ENCODE measurements at places on chromosomes 12 and 14.

DNA sequence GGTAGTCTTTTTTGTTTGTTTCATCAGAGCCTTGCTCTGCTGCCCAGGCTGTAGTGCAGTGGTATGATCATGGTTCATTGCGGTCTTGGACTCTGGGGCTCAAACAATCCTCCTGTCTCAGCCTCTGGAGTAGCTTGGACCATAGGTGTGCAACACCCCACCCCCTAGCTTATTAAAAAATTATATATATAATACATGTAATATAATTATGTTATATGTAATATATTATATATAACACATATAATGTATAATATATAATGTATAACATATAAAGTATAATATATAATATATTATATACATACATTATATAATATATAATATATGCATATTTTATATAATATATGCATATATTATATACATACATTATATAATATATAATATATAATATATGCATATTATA lies 21.8 kb downstream of the LHX5 start:
- DNase-seq, result no peak

- DNase-seq, result no peak
Observed at GRCh38 chr12:93673084-93673483, 4.1 kb upstream of the CRADD start.

DNA sequence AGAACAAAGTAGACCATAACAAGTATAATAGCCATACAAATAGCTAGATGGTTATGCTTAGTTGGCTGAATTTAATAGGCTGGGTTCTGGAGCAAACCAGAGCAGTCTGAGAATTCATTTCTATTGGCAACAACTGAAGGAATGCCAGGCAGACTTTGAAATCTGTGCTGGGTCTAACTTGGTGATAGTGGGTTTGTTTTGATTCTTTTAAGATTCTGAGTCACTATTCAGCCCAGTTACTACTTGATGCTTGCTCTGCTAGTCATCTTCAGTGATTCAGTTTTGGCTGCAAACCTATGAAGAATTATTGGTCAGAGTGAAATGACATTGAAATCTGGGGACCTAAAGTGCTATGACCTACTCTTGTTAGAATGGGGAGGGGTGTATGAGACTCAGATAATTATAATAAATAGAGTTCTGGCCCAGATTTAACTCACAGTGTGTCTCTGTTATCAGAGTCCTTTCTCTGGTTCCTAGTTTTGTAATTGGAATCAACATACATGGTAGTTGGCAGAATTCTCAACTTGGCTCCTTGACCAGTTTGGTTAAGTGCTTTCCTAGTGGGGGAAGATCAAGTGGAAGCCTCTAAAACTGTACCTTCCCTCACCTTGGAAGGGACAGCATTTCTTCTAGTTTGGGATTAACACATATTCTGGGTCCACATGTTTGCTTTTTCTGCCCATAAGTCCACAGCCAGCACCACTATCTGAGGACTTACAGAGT lies 43.5 kb downstream of the MNAT1 start:
- DNase-seq, result no peak

DNA sequence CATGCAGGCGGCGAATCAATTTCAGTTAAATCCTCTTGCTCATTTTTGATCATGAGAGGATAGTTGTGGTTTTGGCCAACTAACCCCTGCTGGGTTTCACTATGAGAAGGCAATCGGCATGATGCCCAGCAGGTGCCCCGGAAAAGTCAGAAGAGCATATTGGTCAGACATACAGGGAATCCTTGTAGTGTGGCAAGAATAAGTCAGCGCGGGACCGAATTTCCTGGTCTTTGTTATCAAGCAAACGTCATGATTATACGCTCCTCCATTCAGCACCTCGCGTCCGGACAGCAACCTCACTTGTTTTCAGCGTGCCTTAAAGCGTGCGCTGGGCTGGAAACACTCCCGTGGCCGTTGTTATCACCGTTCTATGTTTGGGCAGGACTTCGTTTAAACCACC lies 1.8 kb downstream of the TBC1D30 start:
- DNase-seq, result peak; percentile 86

DNA sequence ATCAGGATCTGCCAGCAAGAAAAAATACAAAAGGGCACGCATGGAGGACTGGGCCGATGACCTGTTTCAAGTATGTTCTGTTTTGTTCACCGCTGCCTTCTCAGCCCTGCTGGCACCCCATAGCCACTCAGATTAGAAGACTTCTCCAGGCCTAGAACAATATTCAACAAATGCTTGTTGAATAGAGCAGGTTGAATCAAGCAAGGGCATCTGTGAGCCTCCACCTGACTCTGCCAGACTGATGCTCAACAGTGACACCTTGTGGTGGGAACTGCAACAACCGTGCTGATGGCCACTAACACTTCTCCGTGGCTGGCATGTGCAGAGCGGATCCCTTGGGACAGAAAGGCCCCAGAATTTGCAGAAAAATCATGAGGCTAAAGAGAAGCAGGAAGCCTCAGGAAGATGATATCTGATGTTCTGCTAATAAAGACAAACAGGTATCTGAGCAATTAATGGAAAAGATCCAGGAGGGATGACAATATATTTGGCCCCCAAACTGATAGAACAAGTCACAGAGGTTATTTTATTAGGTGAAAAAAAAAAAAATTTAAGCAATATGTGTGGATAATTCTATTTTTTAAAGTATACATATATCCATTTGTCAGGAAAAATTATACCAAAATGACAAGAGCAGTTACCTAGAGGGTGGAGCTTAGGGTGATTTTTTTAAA lies 114.3 kb downstream of the KSR2 start:
- peak; percentile 92 for DNase-seq

DNA sequence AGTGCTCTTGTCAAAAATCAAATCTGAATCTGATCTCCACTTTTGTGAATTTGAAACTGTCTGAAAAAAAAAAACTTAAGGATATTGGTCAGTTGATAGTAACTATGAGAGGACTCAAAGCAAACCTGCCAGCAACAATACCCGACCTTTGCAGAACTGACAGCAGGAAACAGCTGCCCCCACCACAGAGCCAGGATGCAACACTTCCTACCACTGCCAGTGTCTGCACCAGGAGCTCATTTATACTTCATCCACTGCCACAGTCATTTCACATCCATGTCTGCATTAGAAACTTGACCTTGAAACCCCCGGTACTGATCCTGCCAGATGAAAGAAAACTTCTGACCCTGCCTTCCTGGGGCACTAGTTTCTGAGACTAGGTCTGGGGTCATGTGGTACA lies 27.4 kb upstream of the RXYLT1 start:
- DNase-seq, result no peak

DNA sequence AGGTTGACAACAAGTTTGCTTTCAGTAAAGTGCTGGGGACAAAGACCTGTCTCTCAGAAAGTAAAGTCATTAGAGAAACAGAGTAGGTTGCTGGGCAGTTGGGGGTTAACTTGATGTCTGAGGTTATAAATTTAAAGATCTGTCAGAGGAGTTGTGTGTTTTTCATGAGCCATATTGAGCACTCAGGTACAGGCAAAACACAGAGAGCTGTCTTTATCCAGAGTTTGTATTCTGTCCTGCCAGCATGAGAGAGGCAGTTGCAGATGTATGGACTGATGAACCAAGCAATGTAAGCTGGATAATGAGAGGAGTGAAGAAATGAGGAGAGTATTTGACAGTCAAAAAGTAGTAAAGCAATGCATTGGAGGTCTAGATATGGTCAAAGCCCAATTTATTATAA lies 156.7 kb downstream of the SLC41A2 start:
- DNase-seq, result no peak

GRCh38 chr12:70598467-70599193 lies 38.6 kb downstream of the PTPRB start:
- DNase-seq, result no peak

DNA sequence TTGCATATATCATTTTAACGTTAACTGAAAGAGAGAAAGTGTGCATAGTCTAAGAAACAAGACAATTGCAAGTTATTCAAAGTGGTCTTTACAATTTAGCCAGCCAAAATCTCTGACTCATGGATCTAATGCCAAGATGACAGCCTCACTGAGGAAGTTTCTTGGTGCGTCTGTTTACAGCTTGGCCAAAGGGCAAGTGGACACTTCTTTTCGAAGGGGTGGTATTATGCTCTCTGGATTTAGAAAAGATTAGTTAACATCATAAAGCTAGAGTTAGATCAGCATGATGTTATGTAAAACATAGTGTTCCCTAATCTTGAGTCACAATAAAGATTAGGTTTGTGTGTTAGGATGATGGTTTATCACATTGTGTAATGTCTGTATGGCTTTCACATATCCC lies 51.5 kb upstream of the SLC2A13 start:
- no peak for DNase-seq

DNA sequence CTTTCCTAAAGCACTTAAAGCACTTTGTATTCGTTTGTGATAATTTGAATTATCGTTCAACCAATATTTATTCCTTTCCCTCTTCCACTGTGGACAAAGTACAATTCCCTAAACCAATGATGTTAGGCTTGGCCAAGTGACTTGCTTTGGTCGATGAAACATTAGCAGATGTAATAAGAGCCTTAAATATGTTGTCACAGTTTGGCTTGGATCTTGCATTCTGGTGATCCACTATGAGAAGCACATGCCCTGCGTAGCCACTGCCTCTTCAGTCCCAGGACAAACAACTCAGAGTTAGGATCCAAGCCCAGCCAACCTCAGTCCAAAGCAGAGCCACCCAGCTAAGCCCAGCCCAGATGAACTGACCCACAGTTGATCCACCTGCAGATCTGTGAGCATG lies 8.4 kb upstream of the C12orf75 start:
- DNase-seq, result no peak

DNA sequence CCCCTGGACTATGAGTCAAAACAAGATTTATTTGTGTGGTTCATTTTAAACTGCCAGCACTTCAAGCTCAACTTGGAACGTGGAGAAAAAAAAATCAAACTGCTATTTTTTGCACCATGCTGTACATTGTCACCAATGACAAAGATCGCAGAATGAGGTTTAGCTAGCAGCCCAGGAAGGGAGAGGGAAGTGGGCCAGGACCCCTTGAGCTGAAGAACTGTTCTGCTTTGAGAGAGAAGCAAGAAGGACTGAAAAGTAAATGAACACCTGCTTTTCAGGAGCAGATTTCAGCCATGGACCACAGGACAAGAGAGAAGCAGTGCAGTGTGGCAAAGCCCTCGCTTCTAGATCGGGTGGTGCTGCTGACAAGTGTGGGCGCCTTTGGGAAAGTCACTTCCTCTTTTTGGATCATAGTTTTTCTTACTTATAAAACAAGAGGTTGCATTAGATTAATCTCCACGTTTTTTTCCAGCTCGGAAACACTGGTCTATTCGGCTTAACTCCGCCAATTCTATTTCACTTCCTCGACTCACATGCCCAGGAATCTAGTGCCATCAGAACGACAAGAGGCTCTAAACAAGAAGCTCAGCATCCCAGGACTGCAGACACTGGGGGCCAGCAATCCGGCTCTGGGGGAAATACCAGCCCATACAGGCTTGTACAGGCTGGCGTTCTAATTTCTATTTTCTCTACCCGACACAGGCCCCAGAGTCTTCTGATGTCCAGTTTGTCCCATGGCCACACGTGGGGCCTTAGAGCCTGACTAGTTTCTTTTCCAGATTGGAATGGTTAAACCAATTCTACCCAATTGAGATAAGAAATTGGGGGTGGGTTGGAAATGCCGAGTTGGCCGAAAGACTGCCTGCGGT lies 129.9 kb downstream of the CRACR2A start:
- DNase-seq, result no peak

DNA sequence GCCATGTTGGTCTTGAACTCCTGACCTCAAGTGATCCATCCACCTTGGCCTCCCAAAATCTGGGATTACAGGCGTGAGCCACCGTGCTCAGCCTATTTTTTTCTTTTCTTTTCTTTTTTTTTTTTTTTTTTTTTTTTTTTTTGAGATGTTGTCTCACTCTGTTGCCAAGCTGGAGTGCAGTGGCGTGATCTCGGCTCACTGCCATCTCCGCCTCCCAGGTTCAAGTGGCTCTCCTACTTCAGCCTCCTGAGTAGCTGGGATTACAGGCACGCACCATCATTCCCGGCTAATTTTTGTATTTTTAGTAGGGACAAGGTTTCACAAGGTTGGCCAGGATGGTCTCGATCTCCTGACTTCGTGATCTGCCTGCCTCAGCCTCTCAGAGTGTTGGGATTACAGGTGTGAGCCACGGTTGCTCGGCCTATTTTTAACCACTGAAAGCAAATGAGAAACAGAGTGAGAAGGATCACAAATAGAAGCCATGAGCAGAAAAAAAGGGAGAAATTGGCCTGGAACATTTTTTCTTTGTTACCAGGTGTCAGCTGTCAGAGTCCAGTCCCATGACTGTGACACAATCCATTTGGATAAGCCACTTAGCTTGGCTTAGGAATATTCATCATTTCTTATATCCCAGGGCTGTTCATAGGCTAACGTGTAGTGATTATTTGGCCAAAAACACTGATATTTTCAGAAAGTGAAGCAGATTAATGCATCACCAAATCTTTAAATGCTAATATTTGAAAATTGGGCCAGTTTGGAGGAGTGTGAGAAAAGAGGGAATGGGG lies 7.9 kb upstream of the NFKBIA start:
- no peak for DNase-seq

- no peak for DNase-seq
Observed at GRCh38 chr12:46998811-46999368, 80.5 kb upstream of the PCED1B start.

DNA sequence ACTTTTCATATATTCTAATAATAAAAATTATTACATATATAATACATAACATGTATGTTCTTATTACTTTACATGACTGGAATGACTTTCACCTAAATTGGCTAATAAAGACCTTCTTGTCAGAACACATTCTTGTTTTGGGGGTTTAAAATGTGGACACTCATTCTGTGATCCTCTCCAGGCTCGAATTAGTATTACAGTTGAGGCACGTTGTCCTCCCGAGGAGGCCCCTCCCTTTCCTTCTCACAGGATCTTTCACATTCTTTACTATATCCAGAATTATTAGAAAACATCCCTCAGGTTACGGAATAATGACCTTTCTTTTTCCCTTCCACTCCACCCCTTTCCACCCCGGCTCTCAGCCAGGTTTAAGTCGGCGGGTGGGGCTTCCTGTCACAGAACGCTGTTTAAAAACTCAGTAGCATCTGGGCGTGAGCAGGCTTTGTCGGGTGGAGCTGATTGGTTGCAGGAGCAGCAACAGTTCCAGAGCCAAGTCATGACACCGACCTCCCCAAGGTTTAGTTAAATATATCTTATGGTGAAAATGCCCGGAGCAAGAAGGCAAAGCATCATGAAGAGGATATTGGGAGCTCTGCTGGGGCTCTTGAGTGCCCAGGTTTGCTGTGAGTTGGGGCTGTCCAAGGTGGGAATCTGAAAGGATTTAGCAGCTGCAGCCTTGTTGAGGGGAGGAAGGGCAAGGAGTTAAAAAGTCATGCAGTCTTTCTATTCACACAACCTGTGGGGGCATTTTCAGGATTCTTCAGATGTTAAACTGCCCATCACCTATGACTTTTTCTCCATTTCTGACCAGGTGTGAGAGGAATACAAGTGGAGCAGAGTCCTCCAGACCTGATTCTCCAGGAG lies 396.7 kb upstream of the OR4E1 start:
- peak; percentile 62 for DNase-seq

DNA sequence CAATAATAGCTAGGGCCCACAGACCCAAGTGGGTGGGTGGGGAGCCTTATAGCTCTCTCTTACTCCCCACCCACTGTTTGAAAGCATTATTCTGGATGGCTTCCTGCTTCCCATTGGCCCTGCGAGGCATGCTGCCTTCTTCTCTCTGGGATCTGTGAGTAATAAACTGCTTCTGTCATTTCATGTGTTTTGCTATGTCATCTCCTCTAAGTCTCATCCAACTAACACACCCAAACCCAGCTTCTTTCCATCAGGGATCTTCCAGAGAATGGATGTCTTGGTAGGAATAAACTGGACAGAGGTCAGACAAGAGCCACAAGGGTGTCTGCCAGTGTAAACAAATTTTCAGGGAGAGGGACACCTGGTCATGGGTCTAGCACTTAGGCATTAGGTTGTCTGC lies 66.4 kb upstream of the BDKRB2 start:
- DNase-seq, result no peak

- no peak for DNase-seq
Observed at GRCh38 chr12:58342736-58343135, 401.4 kb downstream of the ATP23 start.
